PC-9 (cell line): ENCODE measurements at places on chromosomes 2 and 18. TPM values are rescaled to one million over a fixed set of nuclear protein-coding genes. Genes with fewer than 3 reads are reported as not detected.

The ZSWIM2 gene
- not detected in 2 replicates for total RNA-seq

The C1QL2 gene
- not detected in 2 replicates for total RNA-seq

The DRC1 gene
- total RNA-seq, result 4.7 and 6.4 TPM in 2 replicates

The MFSD2B gene
- total RNA-seq, result 0.78 and 1.1 TPM in 2 replicates

The BMP10 gene
- total RNA-seq, result not detected in 2 replicates

The HOXD8 gene
- 0.39 and 0.50 TPM in 2 replicates for total RNA-seq

The CNOT11 gene
- 39.0 and 60.6 TPM in 2 replicates for total RNA-seq

The SLC39A10 gene
- 27.7 and 43.7 TPM in 2 replicates for total RNA-seq
